ENCODE measurements at places on chromosomes 16 and 17.

- DNase-seq: no peak
Observed at GRCh38 chr16:81939164-81940056, 71.9 kb downstream of the SDR42E1 start.

DNA sequence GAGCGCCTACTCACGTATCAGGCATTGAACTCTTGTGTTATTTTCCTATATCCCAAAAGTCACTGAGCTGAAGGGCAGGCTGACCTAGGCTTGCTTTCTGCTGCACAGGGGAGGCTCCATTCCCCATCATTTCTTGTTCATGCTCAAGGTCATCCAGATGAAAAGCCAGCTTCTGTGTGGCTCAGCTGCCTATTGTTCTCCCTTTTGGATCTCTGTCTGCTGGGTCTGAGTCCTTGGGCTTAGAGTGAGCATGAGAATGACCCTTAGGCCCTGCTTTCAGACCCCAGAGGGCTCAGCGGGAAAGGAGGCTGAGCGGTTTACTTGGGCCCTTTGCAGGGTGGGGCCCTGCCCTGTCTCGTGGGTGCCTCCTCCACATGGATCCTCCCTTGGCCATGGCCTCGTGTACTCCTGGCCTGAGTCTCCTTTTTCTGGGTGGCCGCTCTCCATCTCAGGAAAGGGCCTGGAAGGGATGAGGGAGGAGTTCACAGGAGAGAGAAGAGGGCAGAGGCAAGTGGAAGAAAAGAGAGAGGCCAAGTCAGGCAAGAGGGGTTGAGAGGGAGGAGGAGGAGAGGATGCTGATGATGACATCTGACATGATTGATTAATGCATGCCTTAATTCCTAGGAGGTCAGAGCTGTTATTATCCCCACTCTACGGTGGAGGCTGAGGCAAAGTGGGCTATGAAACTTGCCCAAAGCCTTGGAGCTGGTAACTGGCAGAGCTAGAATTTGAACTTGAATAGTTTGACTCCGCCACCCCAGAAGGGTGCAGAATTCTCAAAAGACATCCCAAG, 19.8 kb upstream of the MAP3K14 start:
- no peak for DNase-seq

DNA sequence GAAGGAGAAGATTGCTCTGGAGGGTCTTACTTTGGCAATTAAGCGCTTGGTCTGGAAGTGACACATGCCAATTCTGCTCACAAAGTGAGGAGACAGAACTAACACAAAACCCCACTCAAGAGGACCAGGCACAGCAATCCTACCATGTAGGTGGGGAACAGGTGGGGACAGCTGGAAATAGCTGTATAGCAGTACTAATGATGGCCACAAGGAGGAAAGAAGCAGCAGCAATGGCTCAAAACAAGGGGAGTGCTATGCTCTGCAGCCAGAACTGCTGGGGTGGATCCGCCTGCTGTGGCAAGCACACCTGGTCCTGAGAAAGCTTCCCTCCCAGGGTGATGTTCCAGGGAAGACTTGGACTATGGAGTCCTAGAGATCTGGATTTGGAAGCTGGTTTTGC, 17.0 kb upstream of the TMEM132E start:
- DNase-seq: no peak

- no peak for DNase-seq
Observed at GRCh38 chr17:7955414-7956227, 23.6 kb downstream of the CNTROB start.

- DNase-seq: no peak
Observed at GRCh38 chr16:66585481-66586239, 6.4 kb downstream of the CMTM2 start.

Measured in right renal pelvis (tissue), 4 donors.